ENCODE measurements at places on chromosomes 13 and 19. TPM values are rescaled to one million over a fixed set of nuclear protein-coding genes. Genes with fewer than 3 reads are reported as not detected.

OVOL3 gene
- polyA plus RNA-seq: not detected

GRCh38 chr19:23565256-23565655 lies 121.8 kb downstream of the ZNF675 start:
- H3K4me1 ChIP-seq: no peaks in the 10 kb centered on the region
- DNase-seq: no peak
- no peak overlapping the region for H3K27ac ChIP-seq
- H3K4me3 ChIP-seq: no peak overlapping the region
- H3K36me3 ChIP-seq: no peaks in the 10 kb centered on the region
- H3K27me3 ChIP-seq: no peaks in the 10 kb centered on the region

KCNC3 gene
- polyA plus RNA-seq: 0.08 TPM

GRCh38 chr19:45249261-45250033 lies 1.6 kb upstream of the MARK4 start:
- DNase-seq: no peak
- H3K4me3 ChIP-seq: no peak overlapping the region
- H3K27me3 ChIP-seq: no peaks in the 10 kb centered on the region

PGLYRP1 gene
- polyA plus RNA-seq: not detected

PSG1 gene
- 0.27 TPM for polyA plus RNA-seq

GRCh38 chr19:16625163-16625958 lies 2.6 kb downstream of the MED26 start:
- H3K27me3 ChIP-seq: no peaks in the 10 kb centered on the region
- H3K27ac ChIP-seq: no peak overlapping the region
- DNase-seq: no peak
- peaks cover 23% of the 10 kb centered on the region for H3K36me3 ChIP-seq
- peaks cover 17% of the 10 kb centered on the region for H3K4me1 ChIP-seq
- H3K4me3 ChIP-seq: no peak overlapping the region

GRCh38 chr19:459724-460511 lies 915 bp downstream of the SHC2 start:
- peaks cover 11% of the 10 kb centered on the region for H3K27me3 ChIP-seq
- no peaks in the 10 kb centered on the region for H3K4me1 ChIP-seq
- no peak overlapping the region for H3K27ac ChIP-seq

DNA sequence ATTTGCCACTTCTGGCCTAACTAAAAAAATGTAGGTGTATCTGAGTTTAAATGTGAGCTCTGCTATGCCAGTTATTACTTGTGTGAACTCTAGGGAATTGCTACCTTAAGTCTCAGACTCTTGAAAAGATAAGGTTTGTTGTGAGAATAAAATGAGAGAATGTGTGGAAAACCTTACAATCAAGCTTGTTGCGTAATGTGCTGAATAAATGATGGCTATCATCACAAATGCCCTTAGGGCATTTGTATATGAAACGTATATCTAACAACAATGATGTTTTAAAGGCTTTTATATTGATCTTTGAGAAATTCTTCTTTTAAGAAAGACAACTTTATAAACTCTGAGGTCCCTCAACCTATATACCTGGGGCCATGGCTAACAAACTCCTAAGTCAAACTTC lies 384.8 kb downstream of the ITGBL1 start:
- no peaks in the 10 kb centered on the region for H3K27me3 ChIP-seq
- DNase-seq: no peak
- H3K4me3 ChIP-seq: no peak overlapping the region
- no peaks in the 10 kb centered on the region for H3K36me3 ChIP-seq

GRCh38 chr13:75305059-75305458 lies 176.9 kb downstream of the TBC1D4 start:
- H3K4me1 ChIP-seq: no peaks in the 10 kb centered on the region
- no peak overlapping the region for H3K27ac ChIP-seq
- H3K27me3 ChIP-seq: no peaks in the 10 kb centered on the region
- no peak for DNase-seq
- H3K4me3 ChIP-seq: no peak overlapping the region

GRCh38 chr19:5663904-5664303 lies 16.4 kb downstream of the MICOS13 start:
- no peaks in the 10 kb centered on the region for H3K4me1 ChIP-seq
- no peaks in the 10 kb centered on the region for H3K27me3 ChIP-seq
- H3K4me3 ChIP-seq: no peak overlapping the region
- H3K36me3 ChIP-seq: peaks cover 55% of the 10 kb centered on the region

DNA sequence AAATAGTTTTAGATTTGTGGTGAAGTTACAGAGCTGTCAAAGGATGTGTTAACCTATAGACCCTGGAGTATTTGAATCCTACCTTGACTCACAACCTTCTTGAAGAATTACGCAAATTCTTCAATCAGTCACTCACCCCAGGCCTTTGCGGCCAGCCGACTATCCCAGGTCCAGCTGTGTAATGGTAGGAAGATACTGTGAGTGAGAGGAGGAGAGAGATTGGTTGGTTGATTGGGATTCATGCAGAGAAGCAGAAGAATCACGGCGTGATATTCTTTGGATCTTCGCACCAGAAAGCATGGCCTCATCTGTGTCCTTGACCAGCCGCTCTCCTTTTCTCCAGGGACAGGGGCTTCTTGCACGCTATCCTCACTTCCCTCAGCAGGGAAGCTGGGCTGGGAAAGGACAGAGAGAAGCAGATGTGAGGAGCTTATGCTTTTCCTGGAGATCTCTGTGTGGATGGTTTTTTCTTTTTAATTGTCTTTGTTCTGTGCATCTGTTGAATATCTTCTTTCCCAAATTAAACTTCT lies 249.1 kb downstream of the GGACT start:
- no peak overlapping the region for H3K27ac ChIP-seq
- no peak for DNase-seq
- no peaks in the 10 kb centered on the region for H3K27me3 ChIP-seq
- H3K4me1 ChIP-seq: no peaks in the 10 kb centered on the region

- H3K4me3 ChIP-seq: no peak overlapping the region
- H3K36me3 ChIP-seq: no peaks in the 10 kb centered on the region
- no peaks in the 10 kb centered on the region for H3K27me3 ChIP-seq
- no peaks in the 10 kb centered on the region for H3K4me1 ChIP-seq
- H3K27ac ChIP-seq: no peak overlapping the region
- no peak for DNase-seq
Observed at GRCh38 chr13:77860507-77860981, 58.1 kb downstream of the EDNRB start.

GRCh38 chr13:52707375-52707774 lies 32.2 kb downstream of the CNMD start:
- H3K27me3 ChIP-seq: no peaks in the 10 kb centered on the region
- H3K36me3 ChIP-seq: no peaks in the 10 kb centered on the region
- H3K27ac ChIP-seq: no peak overlapping the region
- peaks cover 7% of the 10 kb centered on the region for H3K4me1 ChIP-seq
- DNase-seq: no peak

DNA sequence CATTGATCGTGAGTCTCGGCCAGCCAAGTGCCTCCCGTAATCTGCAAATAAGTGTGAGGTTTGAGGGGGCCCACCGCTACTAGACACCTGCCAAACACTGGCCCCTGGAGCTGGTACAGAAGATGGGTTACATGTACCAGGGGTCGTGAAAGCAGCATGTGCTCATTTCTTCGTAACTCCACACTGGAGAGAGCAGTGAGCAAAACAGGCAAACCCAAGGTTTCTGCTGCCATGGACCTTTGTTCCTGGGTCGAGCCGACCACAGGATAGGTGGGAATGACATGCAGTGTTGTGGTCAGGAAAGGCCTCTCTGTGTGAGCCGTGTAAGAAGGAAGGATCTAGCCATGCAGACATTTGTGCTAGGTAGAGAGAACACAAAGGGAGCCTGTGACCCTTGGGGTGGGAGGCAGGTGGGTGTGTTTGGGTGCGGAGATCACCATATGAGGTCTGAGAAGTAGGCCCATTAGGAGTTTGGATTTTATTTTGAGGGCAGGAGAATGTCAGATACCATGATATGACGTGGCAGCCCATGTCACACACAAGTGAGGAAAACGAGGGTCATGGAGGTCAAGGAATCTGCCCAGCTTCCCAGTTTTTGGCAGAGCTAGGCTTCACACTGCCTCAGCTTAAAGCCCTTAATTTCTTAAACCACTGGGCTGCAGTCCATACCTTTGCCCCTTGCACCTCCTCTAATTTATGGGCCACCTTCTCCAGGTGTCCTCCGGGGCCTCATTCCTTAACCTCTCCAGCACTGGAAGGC lies 919 bp downstream of the GTF3A start:
- H3K27me3 ChIP-seq: no peaks in the 10 kb centered on the region
- no peak for DNase-seq
- peak overlapping the region; percentile 66 for H3K4me3 ChIP-seq

GNA15 gene
- 71.9 TPM for polyA plus RNA-seq

NOTCH3 gene
- 4.1 TPM for polyA plus RNA-seq

CRX gene
- polyA plus RNA-seq: not detected

SIAH3 gene
- 0.19 TPM for polyA plus RNA-seq

KCNN4 gene
- 10.5 TPM for polyA plus RNA-seq

TEX101 gene
- not detected for polyA plus RNA-seq

GRCh38 chr13:76822698-76823267 lies 63.4 kb downstream of the KCTD12 start:
- no peaks in the 10 kb centered on the region for H3K4me1 ChIP-seq
- no peak overlapping the region for H3K4me3 ChIP-seq
- H3K27me3 ChIP-seq: peaks cover 5% of the 10 kb centered on the region
- H3K27ac ChIP-seq: no peak overlapping the region

DNA sequence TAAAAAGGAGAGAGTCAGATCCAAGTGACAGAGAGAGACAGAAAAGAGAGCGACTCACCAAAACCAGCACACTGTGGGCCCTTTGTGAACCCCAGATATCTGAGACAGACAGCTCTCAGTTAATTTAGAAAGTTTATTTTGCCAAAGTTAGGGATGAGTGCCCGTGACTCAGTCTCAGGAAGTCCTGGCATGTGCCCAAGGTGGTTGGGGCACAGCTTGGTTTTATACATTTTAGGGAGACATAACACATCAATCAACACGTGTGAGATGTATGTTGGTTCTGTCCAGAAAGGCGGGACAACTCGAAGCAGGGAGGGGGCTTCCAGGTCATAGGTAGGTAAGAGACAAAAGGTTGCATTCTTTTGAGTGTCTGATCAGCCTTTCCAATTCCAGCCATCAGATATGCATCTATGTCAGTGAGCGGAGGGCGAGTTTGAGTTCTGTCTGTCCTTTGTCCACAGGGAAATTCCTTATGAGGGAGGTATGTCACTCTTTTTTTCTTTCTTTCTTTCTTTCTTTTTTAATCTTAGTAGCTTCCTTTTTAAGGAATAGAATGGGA lies 37.2 kb upstream of the ATP11A start:
- H3K4me3 ChIP-seq: no peak overlapping the region
- no peak overlapping the region for H3K27ac ChIP-seq
- H3K36me3 ChIP-seq: no peaks in the 10 kb centered on the region

C19orf12 gene
- polyA plus RNA-seq: 10.9 TPM

- no peaks in the 10 kb centered on the region for H3K27me3 ChIP-seq
- no peaks in the 10 kb centered on the region for H3K4me1 ChIP-seq
- H3K4me3 ChIP-seq: no peak overlapping the region
Observed at GRCh38 chr19:42345191-42345812, 19.9 kb downstream of the MEGF8 start.

GRCh38 chr13:24863748-24864540 lies 100.0 kb downstream of the RNF17 start:
- H3K36me3 ChIP-seq: no peaks in the 10 kb centered on the region
- H3K4me3 ChIP-seq: no peak overlapping the region
- DNase-seq: no peak

DNA sequence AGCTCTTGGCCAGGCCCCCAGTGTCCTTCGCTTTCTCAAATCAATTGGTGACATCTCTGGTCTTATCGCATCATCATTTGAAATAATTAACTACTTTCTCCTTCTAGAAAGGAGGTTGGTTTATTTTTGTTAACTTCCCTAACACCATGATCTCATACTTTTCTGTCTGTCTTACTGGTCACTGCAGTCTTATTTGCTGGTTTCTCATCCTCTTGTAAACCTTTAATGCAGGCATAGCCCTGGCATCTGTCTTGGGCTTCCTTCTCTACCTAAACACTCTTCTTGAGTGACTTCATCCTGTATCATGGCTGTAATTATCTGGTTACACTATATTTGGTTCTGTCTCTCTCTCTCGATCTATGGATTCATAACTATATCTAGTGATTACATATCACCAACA lies 152.8 kb downstream of the CYSLTR2 start:
- no peak overlapping the region for H3K27ac ChIP-seq
- DNase-seq: no peak
- H3K27me3 ChIP-seq: no peaks in the 10 kb centered on the region

DNA sequence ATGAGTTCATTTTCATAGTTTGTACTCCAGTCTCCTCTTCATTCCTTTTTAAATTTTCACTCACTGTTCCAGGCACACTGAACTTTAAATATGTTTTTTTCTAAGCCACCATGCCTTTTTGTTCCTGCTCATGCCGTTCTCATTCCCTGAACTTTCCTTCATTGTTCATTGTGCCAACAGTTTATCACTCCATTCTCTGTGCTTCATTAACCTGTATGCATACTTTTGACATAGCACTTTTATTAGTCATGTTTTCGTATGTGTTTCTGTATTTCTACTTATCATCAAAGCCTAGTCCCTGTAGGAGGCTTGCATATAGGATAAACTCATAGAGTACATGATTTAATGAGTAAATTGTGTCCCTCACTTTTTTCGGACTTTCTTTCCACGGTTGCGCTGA lies 65.3 kb downstream of the PCDH20 start:
- H3K4me1 ChIP-seq: no peaks in the 10 kb centered on the region
- no peak overlapping the region for H3K4me3 ChIP-seq
- no peaks in the 10 kb centered on the region for H3K36me3 ChIP-seq

DNA sequence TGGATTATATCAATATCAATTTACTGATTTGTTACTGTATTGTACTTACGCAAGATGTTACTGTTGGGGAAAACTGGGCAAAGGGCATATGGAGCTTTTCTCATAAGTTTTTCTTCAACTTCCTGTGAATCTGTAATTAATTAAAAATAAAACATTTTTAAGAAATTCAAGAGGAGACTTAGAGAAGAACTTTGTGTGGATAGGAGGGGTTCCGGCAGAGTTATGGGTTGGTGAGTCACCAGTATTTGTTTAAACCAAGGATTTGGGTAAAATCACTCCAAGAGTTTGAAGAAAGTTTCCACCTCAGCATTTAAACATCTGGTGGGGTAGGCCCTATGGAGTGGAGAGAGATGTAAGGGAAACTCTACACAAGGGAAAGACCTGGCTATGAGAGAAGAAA lies 379.6 kb downstream of the TSHZ3 start:
- no peaks in the 10 kb centered on the region for H3K27me3 ChIP-seq
- DNase-seq: no peak
- H3K4me1 ChIP-seq: no peaks in the 10 kb centered on the region
- no peak overlapping the region for H3K27ac ChIP-seq
- no peak overlapping the region for H3K4me3 ChIP-seq

All from keratinocyte (primary cell).